ENCODE measurements at places on chromosomes 6 and 20.

GRCh38 chr20:54215157-54215789, 7.4 kb downstream of the PFDN4 start:
- no peak for DNase-seq

DNA sequence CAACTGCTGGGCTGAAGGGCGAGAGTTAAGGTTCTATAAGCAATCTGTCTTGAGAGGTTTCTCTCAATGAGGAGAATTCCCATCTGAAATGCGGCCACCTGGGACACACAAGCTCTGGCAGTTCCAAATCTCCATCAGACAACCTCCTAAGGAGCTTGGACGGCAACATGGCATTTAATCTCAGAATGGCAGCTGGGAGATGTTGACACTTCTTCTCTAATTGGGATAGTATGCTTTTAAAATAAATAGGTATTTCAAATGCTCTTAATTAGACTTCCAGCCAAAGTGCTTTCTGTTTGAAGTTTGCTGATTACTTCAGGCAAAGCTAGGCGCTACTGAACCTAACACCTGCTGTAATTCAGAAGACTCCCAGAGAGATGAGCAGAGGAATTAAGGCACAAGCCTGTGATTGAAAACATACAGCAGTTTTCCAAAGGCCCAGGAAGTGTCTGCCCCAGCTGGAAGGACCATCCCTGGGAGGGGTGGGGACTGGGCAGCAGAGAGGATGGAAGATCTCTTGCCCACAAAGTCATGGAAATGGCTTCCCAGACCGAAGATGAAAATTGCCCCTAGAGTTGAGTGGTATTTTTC, 59.1 kb upstream of the KCNK16 start:
- DNase-seq, result no peak

- no peak for DNase-seq
Measured at GRCh38 chr6:150214310-150214709, 71.5 kb downstream of the PPP1R14C start.

DNA sequence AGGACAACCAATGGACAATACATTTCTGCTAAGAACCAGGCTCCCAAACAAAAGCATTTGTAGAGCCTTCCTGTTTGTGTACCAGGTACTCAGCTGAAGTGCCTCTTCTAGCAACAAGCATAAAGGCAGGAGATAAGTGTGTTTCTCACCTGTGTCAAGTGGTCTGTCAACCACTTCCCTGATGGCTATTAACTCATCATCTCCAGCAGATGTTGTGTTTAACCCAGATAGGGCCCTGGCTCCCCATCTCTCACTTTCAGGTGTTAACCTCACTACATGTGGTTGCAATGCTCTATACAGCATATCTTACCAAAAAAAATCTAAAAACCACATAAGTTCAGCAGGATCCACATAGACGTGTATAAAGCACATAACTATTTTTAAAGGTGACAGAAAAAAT, 9.6 kb upstream of the IL17A start:
- DNase-seq, result no peak

DNA sequence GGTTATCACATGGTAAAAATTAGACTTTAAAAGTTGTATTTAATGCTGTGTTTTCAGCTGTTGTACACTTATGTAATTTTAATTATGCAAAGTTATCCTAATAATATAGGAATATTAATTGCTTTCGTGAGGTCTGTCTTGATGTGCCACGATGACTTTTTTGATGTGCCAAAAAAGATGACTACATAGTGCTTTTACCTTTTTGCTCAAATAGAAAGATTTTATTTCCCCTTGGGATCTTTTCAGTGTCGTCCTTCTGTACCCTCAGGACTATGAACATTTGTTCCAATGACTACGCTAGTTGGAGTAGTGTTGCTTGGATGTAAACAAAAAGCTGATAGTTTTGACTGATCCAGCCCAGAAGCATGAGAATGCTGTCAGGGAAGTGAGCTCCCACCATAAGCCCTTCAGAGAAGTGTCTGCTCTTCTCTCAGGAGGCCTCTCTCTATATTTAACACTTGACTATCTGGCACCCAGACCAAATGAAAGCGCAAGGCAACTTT, 1.2 kb upstream of the CD164 start:
- no peak for DNase-seq

GRCh38 chr6:157811476-157812173, 11.4 kb upstream of the SNX9 start:
- no peak for DNase-seq

DNA sequence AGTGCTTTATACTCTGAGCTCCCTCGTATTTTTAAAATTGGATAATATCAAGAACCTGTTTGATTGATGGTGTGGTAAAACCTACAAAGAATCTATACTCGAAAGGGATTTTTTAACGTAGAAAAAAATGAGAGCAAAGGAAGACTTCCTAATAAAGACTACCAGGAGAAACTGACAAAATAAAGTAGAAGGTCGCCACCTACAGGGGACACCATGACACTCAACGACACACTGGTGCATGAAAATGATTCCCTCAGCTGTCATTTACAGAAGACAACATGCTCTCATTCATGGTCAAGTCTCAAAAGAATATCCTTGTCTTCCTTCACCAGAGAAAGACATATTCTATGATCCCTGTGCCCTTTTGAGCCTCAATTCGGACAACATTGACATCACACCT, 10.1 kb upstream of the NHSL1 start:
- DNase-seq, result peak; percentile 45

DNA sequence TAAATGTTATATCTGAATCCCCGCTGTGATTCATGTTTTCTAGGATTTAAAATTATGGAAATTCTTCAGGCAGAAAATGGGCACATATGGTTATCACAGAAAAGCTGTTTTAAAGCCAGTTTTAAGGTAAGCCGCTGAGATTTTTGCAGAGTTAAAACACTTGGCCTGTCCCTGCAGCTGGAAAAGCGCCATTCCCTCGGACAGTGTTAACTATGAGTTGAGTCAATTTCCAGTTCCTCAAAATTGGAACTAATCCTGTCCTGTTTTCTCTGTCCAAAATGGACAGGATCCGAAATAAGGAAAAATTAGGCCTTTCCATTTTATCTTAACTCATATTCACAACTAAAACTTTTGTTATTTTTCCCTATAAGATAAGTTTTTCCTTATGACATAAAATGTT, 225.2 kb downstream of the SAMD5 start:
- DNase-seq, result no peak

- peak; percentile 34 for DNase-seq
Measured at GRCh38 chr6:5315881-5316280, 54.6 kb downstream of the FARS2 start.

DNA sequence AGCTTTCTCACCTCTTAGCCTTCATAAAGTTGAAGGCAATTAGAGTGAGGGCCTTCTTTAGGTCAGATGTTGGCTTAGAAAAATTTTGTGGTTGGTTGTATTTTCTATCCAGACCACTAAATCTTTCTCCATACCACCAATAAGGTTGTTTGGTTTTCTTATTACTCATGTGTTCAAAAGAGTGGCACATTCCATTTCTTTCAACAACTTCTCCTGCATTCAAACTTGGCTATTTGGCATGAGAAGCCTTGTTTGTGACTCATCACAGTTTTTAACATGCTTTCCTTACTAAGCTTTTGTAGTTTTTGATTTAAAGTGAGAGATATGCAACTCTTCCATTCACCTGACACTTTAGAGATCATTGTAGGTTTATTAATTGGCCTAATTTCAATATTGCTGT, 949.6 kb downstream of the TBC1D32 start:
- DNase-seq, result peak; percentile 78

GRCh38 chr20:53972179-53972578, 98.2 kb downstream of the BCAS1 start:
- no peak for DNase-seq

DNA sequence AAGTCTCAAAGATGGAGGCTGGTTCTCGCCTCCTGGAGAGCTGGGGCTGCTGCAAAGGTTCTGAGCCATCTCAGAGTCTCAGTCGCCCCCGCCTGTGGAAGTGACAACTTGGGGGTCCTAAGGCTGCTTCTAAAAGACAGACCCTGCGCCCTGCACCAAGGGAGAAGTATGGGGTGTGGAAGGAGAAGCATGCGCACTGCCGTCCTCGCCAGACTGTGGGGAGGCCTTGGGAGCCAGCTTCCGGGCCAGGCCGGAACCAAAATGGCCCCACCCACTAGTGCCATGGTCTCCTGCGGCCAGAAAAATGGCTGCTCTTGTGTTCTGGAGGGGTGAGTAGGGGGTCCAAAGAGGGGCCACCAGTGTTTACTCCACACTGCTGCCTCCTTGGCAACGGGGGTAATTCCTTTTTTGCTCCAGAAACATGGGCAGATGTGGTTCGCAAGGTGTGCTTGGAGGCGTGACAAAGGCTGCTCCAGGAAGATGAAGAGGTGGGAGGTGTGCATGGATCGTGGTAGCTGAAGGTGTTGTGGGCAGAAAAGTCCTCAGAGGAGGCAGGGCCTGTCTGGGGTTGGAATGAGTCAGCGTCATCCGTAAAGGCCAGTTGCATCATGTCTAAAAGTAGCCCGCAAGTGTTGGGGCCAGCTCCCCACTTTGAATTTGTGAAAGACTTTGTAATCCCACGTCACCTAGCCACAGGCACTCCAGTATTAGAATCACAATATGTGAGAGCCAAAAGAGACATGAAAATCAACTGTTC, 329.8 kb upstream of the SOX4 start:
- DNase-seq, result no peak

DNA sequence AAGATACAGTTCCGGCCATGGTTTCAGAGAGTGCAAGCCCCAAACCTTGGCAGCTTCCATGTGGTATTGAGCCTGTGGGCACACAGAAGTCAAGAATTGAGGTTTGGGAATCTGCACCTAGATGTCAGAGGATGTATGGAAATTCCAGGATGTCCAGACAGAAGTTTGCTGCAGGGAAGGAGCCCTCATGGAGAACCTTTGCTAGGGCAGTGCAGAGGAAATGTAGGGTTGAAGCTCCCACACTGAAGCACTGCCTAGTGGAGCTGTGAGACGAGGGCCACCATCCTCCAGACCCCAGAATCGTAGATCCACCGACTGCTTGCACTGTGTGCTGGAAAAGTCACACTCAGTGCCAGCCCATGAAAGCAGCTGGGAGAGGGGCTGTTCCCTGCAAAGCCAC, 267.5 kb downstream of the OGFRL1 start:
- no peak for DNase-seq

- no peak for DNase-seq
Measured at GRCh38 chr6:14408446-14408845, 290.9 kb downstream of the CD83 start.

GRCh38 chr20:41443691-41444090, 77.1 kb upstream of the EMILIN3 start:
- DNase-seq, result no peak

GRCh38 chr6:100553243-100553642, 88.5 kb upstream of the SIM1 start:
- DNase-seq, result no peak

GRCh38 chr20:53258741-53259140, 286.6 kb downstream of the TSHZ2 start:
- no peak for DNase-seq

GRCh38 chr6:113412589-113413357, 444.4 kb upstream of the MARCKS start:
- DNase-seq, result no peak

- peak; percentile 14 for DNase-seq
Measured at GRCh38 chr20:1528811-1529210, 28.7 kb downstream of the SIRPD start.

DNA sequence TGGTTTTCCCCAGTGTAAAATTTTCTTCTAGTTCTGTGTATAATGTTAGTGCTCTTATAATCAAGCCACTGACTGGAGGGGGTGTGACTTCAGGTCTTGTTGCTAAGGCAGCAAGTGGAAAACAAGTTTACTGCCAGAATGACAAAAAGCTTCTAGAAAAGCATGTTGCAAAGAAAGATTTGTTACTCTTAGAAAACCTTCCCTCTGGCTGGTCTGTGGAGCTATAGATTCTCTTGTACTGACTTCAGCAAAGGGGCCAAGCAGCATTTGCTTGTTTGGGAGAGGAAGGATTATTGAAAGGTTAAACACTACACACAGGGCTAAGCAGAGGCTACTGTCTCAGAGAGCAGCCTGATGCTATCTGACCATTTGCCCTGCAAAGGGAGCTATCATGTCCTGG, 288.8 kb downstream of the BTBD9 start:
- peak; percentile 81 for DNase-seq

DNA sequence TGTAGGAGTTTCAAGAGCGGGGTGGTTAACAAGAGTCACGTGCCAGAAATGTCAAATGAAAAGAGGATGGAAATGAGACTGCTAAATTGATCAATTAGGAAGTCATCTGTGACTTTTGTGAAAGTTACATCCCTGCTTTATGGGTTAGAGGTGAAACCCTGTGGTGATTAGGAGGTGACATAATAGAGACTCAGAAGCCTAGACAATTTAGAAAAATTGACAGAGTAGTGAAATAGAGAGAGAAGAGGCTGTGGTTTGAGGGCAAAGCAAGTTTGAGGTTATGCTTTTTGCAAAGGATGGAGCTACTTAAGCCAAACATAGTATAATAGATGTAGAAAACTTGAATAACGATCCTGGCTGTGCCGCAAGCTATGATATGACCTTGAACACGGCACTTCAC, 71.8 kb downstream of the IMPG1 start:
- no peak for DNase-seq

GRCh38 chr6:156948807-156949206, 171.6 kb downstream of the ARID1B start:
- peak; percentile 40 for DNase-seq

DNA sequence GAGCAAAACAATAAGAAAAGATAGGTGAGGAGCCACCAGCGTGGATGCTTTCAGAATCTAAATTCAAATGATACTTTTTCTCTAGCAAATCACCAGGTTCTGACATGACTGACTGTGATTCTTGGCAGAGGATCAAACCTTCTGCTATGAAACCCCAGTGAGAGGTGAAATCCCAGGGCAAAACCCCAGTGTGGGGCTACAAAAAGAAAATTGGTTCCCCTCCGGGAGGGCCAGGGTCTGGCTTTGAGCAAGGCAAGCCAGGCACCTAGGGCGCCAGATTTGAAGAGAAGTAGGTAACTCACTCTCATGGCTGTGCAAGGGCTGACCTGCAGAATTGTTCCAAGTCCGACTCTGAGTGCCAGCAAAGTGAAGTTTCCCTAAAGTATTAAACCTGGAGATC, 20.2 kb upstream of the RALGAPA2 start:
- DNase-seq, result no peak

GRCh38 chr6:35240838-35241801, 18.4 kb upstream of the ZNF76 start:
- DNase-seq, result peak; percentile 58

DNA sequence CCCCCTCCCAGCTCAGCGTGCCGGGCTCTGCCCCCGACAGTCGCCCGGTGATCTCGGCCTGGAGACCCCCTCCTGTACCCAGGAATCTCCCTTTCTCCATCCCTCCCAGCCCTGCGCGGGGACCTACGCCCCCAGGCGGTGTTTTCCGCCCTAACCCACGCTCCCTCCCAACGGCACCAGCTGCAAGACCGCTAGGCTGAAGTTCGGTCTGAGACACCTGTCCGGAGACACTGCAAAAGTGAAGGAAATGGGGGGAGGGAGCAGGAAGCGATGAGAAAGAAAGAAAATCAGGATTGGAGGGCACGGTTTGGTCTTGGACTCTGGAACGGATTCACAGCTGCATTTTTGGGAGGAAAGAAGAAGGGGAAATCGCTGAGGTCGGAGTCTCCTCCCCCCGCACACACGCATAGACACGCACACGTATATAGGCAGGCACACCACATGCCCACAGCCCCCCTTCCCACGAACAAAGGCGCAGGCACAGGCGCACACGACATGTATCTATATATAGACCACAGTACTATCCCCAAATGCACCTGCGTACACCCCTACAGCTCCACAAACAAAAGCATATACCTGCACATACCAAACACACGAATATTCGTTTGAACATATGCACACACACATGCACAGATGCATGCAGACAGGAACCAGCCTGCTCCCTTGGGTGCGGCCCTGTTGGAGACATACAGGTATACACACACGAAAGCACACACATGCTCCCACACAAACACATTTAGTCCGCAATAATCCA, 1.0 kb downstream of the SLC32A1 start:
- DNase-seq, result no peak
